ENCODE measurements at places on chromosomes 1 and 21.

GRCh38 chr21:37630872-37631271 is 264.3 kb downstream of the DYRK1A start:
- DNase-seq: no peak

GRCh38 chr1:204348722-204349121 is 11.0 kb downstream of the PLEKHA6 start:
- peak; percentile 55 for DNase-seq

DNA sequence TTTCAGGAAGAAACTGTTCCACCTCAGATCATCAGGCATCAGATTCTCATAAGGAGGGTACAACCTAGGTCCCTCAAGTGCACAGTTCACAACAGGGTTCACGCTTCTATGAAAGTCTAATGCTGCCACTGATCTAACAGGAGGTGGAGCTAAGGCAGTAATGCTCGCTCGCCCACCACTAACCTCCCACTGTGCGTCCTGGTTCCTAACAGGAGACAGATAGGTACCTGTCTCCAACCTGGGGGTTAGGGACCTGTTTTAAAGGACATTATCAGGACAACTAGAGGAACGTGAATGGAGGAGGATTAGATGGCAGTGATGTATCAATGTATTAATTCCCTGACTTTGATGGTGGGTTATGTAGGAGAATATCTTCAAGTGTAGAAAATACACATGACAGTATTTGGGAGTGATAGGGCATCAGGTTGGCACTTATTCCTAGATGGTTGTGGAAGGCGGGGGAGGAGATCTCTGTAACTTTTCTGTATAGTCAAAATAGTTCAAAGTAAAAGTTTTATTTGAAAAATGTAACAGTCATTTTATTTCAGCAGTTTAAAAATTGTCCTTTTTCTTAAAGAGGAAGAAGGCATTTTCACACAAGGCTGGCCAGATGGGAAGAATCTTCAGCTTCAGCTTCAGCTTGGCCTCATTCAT is 43.9 kb downstream of the DEGS1 start:
- no peak for DNase-seq

DNA sequence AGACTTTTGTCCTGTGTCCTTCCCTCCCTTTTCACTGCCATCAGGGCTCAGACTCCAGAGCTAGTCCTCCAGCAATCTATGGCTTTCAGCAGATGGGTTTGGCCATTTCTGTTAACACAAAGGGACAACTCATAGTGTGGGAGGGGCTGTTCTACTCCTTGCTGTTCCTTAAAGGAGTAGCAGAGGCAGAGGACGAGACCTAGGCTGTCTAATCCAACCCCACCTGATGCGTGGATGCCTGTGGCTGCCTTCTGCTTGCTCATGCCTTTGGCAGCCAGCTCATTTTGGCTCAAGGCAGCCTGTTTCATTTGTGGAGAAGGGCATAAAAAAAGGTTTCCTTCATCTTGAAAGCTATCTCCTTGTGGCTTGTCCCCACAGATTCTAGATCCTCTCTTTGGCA is 27.0 kb downstream of the MFSD2A start:
- no peak for DNase-seq

DNA sequence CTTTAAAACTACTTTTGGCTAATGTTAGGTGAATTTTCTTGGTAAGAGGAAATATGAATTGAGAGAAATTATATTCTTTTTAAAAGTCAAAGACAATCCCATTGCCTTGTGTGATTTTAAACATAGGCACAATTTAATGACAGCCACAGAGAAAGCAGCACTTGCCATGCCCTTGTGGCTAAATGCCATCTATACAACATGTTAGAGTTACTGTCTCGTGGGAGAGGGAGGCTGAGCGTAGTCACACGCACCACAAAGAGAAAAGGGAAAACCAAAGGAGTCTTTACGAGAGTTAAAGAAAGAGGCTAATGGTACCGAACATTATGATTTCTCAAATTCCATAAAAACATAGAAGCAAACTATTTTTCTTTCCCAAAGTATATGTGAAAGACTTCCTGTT is 537.9 kb downstream of the PTPRC start:
- no peak for DNase-seq

DNA sequence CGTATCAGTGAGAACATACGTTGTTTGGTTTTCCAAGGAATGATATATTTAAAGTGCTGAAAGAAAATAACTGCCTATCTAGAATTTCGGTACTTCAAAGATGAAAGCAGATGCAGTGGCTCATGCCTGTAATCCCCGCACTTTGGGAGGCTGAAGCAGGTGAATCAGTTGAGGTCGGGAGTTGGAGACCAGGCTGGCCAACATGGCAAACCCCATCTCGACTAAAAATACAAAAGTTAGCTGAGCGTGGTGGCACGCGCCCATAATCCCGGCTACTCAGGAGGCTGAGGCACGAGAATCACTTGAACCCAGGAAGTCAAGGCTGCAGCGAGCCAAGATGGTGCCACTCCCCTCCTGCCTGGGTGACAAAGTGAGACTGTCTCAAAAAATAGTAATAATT is 16.4 kb downstream of the CD244 start:
- DNase-seq: no peak

DNA sequence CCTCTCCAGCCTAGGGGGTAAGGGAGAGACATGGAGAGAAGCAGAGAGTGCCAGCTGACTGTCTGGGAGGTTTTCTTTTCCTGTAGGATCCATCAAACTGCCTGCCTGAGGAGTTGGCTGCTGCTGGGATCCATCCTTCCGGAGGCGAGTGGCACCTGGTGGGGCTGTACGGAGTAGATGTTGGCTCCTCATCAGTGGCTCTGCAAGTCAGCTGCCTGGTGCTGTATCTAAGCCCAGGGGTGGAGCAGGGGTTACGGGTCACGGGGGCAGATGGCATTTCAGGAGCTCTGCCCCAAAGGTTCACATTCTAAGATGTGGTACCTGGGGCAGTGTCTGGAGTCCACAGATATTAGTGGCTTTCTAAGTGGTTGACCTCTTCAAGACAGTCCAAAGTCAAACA is 128.0 kb downstream of the ACTL8 start:
- no peak for DNase-seq

GRCh38 chr1:207040181-207040533 is 7.6 kb upstream of the C1orf116 start:
- no peak for DNase-seq

- no peak for DNase-seq
Observed at GRCh38 chr1:163357378-163357777, 35.6 kb downstream of the NUF2 start.

- DNase-seq: no peak
Observed at GRCh38 chr21:42929969-42930368, 4.5 kb upstream of the ERVH48-1 start.

DNA sequence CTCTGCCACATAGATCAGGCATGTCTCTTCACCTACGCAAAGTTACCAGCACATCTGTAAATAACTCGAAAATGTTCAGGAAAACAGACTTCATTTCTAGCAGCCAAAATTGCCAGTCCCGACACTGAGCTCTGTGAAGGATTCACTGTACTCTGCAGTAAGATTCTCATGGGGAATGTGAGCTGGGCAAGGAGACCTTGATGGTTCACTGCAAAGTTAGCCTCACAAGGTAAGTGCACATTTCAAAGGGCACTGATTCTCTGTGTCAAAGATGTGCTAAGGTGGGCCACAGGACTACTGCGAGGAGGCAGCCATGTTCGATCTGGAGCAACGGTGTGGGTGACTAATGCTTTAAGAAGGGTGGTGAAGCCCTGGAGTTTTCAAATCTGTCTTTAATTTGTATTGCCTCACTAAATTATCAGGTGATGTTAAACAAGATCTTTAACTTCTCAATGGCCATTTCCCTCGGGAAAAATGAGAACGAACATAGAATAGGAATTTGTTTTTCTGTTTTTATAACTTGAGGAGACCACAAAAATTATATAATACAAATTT is 25.2 kb downstream of the STPG1 start:
- no peak for DNase-seq

- no peak for DNase-seq
Observed at GRCh38 chr1:228668553-228669241, 66.6 kb upstream of the RHOU start.

DNA sequence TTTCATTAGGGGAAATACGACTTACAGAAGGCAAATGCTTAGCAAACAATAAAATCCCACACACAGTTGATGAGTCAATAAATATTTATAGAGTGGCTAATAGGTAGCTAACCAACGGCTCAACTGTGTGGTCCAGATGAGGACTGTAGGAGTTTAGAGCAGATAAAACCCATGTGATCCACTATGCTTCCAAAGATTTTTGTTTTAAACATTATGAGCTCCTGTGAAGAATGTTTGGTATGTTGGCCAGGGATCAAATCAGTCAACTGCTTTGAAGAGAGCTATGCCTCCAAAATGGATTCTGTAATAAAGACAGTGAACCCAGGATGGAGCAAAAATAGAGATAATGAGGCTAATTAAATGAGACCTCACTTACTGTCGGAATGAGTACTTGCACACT is 72.3 kb upstream of the COL11A1 start:
- no peak for DNase-seq

GRCh38 chr1:214727274-214727673 is 124.3 kb downstream of the CENPF start:
- no peak for DNase-seq

- DNase-seq: no peak
Observed at GRCh38 chr1:193060406-193060805, 994 bp downstream of the RO60 start.

DNA sequence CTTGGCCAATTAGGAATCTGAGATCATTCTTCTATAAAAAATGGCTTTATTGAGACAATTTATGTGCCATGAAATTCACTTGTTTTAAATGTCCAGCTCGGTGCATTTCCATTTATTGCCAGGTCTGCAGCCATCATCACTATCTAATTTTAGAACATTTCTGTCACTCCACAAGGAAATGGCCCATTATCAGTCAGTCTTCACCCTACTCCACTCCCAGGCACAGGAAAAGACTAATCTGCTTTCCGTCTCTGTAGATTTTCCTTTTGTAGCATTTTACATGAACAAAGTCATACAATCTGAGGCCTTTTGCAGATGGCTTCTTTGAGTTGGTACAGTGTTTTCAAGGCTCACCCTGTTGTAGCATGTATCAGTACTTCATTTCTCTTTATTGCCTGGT is 27.2 kb downstream of the KIF26B start:
- no peak for DNase-seq

DNA sequence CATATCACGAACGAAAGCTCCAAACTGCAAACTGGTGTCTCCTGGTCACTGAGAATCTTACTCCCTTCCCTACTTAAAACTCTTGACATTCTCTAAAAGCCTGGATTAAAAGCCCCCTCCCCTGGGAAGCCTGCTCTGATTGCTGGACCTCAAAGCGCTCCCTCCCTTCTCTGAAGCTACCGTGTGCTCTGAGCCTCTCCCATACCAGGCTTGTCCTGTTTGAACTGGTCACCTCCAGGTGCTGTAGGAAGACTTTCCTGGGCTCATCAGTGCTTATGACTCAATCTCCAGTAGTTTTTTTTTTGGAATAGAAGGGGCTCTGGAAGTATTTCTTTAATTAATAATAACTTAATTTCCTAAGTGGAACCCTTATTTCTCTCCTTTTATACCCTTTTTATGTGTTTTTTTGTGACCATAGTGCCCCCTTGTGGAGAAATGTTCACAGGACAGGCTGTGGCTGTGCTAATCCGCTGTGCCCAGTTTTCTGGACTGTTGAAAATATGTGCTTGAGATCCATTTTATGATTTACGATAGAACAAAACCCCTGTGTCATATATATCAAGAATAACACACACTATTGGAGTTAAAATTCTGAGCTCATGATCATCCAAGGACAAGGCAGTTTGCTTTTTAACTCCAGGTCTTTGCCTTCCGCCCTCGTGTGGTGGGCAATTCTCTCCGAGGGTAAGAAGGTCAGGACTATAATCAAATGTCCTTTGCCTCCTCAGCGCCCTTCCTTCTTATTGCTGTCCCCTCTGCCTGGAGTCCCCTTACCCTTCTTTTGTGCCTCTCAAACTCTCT is 16.9 kb downstream of the MTARC1 start:
- no peak for DNase-seq

DNA sequence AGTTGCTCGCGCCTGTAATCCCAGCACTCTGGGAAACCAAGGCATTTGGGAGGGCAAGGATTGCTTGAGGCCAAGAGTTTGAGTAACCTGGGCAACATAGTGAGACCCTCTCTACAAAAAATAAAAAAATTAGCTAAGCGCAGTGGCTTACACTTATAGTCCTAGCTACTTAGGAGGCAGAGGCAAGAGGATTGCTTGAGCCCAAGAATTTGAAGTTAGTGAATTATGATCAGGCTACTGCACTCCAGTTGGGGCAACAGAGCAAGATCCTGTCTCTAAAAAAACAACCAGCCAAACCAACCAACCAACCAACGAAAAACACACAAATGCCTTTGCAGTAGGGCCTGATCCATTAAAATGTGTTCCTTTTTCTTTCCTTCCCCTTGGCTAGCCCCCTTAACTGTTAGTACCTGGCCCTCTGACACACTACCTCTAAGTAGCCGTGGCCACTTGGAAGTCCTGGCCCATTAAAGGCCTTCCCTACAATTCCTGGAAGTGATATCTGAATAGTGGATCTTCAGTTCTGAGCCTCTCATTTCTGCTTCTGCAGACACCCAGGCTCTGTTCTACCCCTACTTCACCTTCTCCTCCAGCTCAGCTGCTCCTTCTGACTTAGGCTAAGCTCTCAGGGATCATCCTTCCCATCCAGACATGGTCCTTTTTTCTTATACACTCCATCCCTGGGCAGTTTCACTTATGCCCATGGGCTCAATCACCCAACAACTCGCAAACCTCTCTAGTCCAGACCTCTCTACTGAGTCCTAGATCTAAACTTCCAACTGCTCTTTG is 3.5 kb upstream of the OSCP1 start:
- no peak for DNase-seq

DNA sequence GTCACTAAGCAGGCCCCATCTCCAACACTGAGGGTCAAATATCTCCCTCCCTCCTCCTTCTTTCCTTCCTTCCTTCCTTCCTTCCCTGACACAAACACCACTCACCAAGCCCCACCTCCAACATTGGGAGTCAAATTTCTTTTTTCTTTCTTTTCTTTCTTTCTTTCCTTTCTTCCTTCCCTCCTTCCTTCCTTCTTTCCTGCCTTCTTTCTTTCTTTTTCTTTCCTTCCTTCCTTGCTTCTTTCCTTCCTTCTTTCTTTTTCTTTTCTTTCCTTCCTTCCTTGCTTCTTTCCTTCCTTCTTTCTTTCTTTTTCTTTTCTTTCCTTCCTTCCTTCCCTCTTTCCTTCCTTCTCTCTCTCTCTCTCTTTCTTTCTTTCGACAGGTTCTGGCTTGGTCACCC is 79.2 kb upstream of the ETS2 start:
- DNase-seq: no peak

GRCh38 chr21:16427587-16428087 is 697.9 kb downstream of the USP25 start:
- no peak for DNase-seq

- peak; percentile 94 for DNase-seq
Observed at GRCh38 chr1:201170533-201171062, 16.3 kb upstream of the TMEM9 start.

- DNase-seq: no peak
Observed at GRCh38 chr1:77876884-77877283, 11.5 kb upstream of the NEXN start.

DNA sequence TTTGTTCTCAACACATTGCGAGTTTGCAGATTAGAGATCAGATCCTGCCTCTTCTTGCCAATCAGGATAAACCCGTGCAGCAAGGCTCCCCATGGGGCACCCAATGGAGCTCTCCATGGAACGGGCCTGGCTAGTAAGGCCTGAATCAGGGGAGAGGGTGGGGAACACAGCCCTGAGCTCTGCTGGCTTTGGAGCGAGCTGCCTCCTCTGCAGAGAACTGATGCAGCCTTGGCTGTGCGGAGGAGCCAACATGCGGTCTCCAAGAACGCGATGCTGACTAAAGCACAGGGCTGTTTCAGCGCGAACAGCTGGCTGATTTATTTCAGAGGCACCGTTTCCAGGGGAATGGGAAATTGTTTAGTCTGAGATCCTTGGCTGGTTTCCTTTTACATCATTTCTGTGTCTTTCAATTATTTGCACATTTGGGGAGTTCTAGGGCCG is 139.7 kb downstream of the TSEN15 start:
- no peak for DNase-seq

Measured in upper lobe of left lung (tissue), 6 donors.